Aorta (tissue), 5 donors: ENCODE measurements at places on chromosomes 12 and 14.

GRCh38 chr12:30169839-30170591, 386.3 kb upstream of the TMTC1 start:
- no peak for DNase-seq

GRCh38 chr12:107560165-107560898, 125.3 kb upstream of the PWP1 start:
- no peak for DNase-seq

DNA sequence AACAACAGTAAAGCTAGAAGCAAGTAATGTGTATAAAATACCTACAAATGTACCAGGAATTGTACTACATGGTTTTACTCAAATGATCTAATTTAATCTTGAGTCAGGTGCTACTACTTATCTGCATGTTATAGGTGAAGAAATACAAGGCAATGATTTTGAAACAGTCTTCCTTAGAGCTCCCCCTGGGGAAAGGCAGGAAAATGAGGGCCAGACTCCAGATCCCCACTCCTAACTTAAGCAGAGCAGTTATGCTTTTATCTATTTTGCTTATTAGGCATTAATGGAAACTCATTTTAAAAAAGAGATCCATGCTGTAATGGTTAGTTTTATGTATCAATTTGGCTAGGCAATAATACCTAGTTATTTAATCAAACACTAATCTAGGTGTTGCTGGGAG, 109.3 kb upstream of the CPSF6 start:
- DNase-seq, result no peak

GRCh38 chr14:102081231-102082080, 5.4 kb downstream of the HSP90AA1 start:
- DNase-seq, result no peak

DNA sequence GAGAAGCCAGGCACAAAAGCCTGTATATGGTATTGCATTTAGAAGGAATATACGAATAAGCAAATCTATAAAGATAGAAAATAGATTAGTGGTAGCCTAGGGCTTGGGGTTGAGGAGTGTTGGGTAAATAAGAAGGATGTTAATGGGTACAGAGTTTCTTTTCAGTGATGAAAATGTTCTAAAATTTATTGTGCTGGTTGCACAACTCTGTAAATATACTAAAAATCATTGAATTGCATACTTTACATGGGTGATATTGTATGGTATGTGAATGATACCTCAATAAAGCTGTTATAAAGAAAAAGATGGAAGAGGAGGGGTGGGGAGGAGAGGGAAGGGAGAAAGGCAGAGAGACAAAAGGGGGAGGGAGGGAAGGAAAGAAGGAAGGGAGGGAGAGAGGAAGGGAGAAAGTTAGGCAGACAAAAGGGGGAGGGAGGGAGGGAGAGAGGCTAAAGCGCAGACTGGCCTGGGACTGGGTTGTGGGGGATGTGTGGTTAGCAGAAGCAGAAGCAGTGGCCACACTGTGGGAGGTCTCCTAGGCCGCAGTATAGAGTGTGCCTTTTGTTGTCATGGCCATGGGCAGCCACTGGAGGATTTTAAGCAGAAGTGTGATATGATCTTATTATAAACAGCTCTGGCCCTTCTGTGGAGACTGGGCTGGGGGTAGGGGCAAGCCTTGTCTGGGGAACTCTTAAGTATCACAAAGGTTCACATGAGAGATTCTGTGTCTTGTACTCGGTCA, 73.6 kb upstream of the ELK3 start:
- DNase-seq, result peak; percentile 78

DNA sequence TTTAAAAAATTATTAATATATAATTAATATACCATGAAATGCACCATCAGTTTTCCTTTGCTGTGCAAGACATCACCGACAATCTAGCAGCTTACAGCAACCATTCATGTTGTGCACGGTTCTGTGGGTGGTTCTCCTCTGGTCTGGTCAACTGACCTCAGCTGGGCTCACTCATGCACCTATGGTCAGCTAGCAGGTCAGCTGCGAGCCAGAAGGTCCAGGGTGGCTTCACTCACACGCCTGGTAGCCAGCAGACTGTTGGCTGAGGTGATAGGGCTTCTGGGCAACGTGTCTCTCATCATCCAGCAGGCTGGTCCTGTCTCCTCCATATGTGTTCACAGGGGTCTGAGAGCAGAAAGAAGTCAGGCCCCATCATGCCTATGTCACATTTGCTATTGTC, 210.4 kb downstream of the KIF26A start:
- no peak for DNase-seq

DNA sequence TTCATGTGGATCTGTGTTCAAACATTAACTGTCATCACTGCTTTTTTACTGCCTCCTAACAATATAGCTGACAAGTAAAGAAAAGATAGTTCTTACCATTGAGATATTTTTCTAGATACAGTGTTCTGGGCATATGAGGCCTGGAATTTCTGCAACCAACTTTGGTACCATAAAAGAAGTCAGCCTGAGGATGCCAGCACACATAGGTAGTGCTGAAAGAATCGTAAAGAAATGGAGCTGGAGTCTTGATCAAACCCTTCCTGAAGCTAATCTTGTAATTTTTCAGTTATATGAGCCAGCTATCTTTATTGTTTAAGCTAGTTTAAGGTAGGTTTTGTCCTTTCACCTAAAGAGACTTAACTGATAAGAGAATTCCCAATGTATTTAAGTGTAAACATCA, 11.3 kb downstream of the ERG28 start:
- no peak for DNase-seq

DNA sequence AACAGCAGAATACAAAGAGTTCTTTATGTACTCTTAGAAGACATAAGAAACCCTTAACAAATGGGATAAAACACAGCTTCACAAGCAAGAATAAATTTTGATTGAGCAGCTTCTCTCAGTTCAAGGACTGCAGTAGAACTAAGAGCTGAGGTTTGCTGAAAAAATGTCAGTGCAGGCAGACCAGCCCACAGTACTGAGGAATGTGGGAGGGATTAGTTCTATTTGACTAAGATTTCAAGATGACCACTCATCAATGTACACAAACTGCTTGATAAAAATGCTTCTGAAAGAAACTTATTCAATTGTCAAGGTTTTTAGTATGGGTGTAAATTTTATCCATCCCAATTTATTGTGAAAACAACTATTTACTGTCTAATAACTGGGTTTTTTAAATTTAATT, 138.4 kb downstream of the SEC23A start:
- DNase-seq, result no peak

DNA sequence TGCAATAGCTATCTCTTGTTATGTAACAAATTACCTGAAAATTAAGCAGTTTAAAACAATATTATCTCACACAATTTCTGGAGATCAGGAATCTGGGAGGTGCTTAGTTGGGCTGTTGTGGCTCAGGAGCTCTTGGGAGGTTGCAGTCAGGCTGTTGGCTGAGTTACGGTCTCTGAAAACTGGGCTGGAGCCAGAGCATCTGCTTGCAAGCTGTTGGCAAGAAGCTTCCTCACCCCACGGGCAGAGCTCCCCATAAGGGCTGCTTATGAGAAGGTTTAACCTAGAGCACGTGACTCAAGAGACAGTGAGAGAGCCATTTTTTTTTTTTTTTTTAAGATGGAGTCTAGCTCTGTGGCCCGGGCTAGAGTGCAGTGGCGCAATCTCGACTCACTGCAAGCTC, 346.8 kb downstream of the ATP23 start:
- DNase-seq, result no peak

- DNase-seq, result no peak
Observed at GRCh38 chr12:65902500-65902899, 78.2 kb downstream of the HMGA2 start.

DNA sequence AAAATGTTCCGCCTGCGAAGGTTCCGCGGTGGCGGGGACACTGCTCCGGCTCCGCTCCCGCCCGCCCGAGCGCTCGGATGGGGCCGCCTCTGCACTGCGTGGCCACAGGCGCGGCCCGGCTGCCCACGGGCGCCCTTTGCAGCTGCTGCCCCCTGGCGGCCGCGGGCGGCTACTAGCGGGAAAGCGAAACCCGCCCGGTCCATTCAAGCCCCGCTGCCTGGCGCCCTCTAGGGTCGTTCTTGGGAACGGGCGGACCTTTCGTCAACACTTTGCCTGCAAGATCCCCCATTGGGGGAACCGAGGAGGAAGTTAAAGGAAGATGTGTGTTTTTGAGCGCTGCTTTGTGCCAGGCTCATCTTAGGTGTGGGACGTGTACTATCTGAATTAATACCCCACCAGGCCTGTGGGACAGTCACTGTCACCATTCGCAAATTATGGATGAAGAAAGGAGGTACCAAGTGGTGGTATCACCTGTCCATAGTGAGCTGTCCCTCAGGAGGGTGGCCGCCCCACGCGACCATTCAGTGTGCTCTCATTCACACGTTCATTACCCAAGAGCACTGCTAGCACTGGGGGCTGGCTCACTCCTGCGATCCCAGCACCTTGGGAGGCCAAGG, 19.4 kb downstream of the GPR132 start:
- DNase-seq, result peak; percentile 91

GRCh38 chr14:20262642-20263128, 23.6 kb downstream of the OR11H4 start:
- no peak for DNase-seq

GRCh38 chr14:102279282-102279681, 25.7 kb downstream of the MOK start:
- DNase-seq, result no peak

GRCh38 chr12:107130830-107131611, 37.7 kb upstream of the CRY1 start:
- DNase-seq, result no peak

DNA sequence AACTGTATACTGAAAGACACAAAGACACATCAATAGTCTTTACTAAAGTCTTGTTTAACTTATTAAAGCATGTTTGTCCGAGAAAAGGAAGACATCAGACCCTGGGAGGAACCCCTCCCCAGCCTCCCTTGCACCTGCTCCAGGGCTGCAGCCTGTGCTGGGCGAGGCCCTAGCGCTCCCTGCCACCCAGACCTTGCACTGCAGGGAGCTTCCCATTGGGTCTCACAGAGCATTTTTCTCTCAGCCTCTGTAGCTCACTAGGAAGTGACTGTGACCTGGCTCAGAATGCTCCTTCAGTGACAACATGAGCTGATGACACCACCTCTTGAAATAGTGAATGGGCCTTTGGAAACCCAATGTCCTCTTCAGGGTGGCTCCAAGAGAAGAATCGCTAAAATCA, 461.2 kb downstream of the TMEM121 start:
- DNase-seq, result no peak

- peak; percentile 80 for DNase-seq
Observed at GRCh38 chr14:95480109-95480886, 36.2 kb downstream of the SYNE3 start.

GRCh38 chr12:129566800-129567199, 337.0 kb downstream of the TMEM132D start:
- DNase-seq, result no peak

GRCh38 chr14:86942936-86943335, 1050.0 kb downstream of the GALC start:
- no peak for DNase-seq

- no peak for DNase-seq
Observed at GRCh38 chr12:89673603-89674002, 35.0 kb downstream of the ATP2B1 start.

- DNase-seq, result no peak
Observed at GRCh38 chr14:52730709-52731111, 744 bp downstream of the STYX start.

DNA sequence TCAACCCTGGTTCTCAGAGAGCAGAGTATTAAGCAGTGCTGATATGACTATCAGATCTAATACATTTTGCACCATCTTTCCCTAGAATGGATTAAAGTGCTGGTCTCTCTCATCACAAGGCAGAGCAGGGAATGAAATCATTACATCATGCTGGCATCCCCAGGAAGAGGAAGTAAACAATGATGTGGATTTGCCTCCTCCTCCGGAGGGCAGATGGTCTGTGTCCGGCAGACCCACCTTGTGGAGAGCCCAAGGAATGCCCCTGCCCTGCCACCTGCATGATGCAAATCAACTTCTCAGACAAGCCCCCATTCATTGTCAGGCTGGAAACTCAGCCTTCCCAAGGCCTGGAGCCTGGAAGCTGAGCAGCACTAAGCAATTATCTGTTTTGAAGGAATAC, 1149.1 kb downstream of the VRK1 start:
- no peak for DNase-seq

- no peak for DNase-seq
Observed at GRCh38 chr14:103973354-103973753, 31.0 kb upstream of the RD3L start.

GRCh38 chr14:94175747-94176146, 1.6 kb downstream of the PPP4R4 start:
- DNase-seq, result no peak

- DNase-seq, result no peak
Observed at GRCh38 chr12:112973818-112974231, 4.5 kb upstream of the OAS2 start.

DNA sequence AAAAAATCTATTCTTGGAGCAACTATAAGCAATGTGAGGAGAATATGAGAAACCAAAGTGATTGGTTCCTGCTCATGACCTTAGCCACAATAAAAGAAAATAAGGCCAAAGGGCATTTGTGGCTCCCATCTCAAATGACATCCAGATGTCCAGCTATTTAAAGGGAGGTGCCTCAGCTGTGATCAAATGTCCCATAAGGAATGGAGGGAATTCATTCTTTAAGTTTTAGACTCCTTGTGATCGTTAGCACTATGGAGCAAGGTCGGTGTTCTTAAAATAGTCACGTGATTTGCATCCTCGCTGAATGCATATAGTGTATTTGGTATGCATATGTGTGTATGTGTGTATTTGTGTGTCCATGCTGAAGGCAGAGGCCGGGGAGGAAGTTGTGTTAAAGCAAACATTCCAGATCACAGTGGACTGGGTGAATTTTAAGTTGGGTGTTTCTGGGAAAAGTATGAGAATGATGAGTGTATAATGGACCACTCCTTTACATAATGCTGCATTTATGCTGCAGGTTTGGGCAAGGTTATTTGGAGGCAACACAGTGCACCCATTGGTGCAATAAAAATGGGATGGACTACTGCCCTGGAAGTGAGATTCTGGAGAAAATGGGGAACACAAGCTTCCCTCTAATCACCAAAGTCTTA, 5.6 kb upstream of the E2F7 start:
- no peak for DNase-seq

DNA sequence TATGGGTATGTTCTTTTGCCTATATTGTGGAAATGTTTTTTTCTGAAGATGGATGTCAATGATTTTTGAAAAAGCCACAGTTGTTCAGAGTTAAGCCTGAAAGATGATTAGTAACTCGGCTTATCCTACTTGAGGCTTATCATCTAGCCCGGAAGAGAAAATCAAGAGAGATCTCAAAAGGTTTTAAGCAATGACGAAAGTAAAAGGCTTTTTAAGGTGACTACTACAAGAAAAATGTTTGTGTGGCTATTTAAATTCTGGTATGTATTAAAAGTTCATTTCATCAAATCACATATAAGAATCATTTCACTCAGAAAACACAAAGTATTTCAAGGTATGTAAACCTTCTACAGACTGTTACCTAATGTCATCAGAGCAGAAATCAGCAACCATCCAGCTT, 40.2 kb downstream of the HEATR5A start:
- no peak for DNase-seq
